ENCODE measurements at places on chromosomes 5 and 9.

DNA sequence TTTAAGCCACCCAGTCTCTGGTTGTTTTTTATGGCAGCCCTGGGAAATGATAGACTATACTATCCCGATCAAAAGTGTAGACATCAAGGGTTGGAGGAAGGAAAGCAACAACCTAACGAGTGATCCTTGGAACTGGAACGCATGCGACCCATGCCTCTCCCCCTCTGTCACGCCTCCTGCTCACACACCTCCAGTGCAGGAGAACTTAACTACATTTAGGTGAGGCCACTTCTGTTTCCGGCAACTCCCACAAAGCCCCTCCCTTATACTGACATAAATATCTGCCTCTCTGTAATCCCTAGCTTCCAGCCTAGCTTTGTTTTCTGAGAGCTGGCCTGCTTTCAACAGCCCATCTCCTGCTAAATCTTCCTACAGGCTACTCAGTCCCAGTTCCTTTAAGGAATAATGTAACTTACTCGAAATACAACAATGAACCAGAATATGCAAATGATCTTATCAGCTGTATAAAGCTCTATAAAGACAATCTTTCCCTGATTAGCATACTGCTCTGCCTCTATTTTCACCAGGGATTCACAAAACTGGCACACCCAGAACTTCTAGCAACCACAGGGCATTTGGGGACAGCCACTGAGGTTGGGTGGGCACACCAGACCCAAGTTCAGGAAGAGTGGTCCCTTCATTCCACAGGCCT, 73.9 kb downstream of the GABBR2 start:
- DNase-seq, result no peak

DNA sequence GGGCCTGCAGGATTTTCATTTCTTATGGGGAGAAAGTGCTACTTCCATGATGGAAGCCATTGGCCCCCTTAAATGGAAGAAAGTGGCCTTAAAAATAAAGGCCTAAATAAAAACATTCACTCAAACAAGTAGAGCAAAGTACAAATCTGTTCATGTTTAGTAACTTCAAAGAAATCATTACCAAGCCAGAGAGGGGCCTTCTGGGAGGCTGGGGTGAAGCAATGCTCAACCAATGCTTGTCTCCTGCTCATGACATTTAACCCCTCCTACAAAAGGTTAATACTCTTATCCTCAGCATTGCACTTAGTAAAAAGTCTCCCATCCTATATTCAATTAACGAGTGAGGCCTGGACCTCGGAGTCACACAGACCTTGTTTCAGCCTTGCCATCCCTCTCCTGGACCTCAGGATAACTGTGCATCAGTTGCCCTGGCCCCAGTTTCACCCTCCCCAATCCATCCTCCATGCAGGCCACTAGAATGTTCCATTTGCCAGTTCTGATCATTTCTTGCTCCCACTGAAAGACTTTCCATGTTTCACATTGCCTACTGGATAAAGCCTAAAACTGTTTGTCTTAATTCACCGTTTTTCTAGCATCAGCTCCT, 36.9 kb upstream of the ALDH1B1 start:
- no peak for DNase-seq

DNA sequence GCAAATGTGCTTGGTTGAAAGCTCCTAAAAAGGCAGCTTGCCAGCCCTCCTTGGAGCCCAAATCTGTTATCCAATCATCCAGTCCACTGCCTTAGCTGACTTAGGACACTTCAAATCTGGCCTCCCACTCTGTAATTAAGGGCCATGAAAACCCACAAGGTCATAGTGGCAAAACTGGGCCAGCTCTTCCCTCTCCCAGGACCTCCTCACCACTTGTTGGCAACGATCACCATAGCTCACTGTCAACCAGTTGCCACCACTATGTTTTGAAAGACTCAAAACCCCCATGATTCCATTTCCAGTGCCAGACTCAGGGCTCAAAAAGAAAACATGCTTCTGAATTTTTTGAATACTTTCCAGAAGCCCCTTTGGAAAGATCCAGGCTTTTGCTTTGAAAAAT, 107.5 kb downstream of the NREP start:
- DNase-seq, result no peak

GRCh38 chr5:134845852-134846640, at the start of gene C5orf24:
Gene C5orf24, plus strand, starts transcription at chr5:134845968. Its CDS starts 8,933 bp downstream, at chr5:134854901.
- peak; percentile 91 for DNase-seq

- DNase-seq, result no peak
Observed at GRCh38 chr5:151742870-151743294, 15.5 kb downstream of the ATOX1 start.

GRCh38 chr5:146703499-146703898, 175.1 kb downstream of the PPP2R2B start:
- no peak for DNase-seq

DNA sequence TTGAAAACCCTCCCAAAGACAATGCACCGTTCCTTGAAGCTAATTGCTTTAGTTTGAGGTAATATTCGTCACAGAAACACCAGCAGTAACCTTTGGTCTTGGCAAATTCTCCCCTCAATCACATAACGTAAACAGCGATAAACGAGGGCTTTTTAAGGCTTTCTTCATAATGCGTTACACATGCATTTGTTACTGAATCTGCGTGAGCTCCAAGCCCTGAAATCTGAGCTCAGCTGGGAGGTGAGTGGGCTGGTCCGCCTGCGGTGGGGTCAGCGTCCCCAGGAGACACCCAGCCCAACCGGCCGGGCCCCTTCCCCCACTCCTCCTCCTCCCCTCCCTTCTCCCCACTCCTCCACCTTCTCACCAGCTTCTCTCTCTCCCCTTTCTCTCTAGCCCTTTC, 91.1 kb downstream of the BARX1 start:
- DNase-seq, result no peak

GRCh38 chr9:99828054-99828416, 6.3 kb downstream of the NR4A3 start:
- DNase-seq, result no peak

- no peak for DNase-seq
Observed at GRCh38 chr9:134410071-134410834, 84.0 kb downstream of the RXRA start.

DNA sequence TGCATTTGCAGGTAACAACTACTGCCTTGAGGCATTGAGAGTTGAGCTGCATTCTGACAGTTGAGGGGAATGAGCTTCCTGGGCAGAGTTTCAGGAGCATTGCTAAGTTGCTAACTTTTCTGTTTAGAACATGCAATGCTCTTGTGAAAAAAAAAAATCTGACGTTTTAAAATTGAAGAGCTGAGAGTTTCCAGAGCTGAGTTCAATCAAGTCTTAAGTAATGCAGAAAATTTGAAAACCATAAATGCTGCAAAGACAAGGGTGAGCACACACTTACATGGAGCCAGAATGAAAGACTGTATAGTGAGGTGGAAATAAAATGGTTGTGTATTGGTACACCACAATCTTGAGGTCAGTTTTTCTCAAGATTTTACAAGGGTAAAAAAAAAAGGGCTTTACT, 166.0 kb downstream of the GABRB2 start:
- no peak for DNase-seq

- peak; percentile 52 for DNase-seq
Observed at GRCh38 chr9:97985058-97985861, 2.1 kb downstream of the ANP32B start.

- DNase-seq, result no peak
Observed at GRCh38 chr9:9792144-9792857, 820.5 kb downstream of the PTPRD start.

DNA sequence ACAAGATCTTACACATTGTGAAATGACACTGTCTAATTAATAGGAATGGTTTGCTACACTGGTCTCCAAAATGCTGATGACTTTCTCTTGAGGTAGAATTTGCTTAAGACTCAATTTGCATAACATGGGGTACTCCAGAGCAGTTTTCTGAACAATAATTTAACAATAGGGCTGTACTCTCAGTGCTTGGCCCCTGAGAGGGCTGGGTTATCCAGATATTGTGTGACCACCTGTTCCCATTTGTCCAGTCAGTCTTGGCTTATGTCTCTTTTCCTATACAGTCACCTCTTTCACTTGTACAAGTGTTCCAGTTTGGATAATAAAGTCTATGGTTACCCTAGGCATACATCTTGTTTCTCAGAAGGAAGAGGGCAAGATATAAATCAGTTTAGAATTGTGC, 17.9 kb downstream of the ZSWIM6 start:
- no peak for DNase-seq

DNA sequence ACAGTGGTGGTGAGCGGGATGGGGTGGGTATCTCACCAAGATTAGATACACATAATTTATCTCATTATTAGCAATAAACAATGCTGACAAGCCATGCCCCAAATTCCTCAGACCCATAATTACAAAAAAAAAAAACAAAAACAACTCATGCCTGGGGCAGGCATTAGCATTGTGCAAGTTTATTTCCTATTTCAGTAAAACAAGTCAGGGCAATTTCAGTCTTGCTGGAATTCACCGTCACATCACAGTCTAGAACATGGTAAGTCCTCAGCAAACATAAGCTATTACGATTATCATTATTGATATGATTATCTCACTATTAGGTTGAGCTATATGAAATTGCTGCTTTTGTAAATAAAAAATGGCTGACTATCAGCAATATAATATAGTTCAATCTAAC, 57.5 kb upstream of the GNAQ start:
- no peak for DNase-seq

DNA sequence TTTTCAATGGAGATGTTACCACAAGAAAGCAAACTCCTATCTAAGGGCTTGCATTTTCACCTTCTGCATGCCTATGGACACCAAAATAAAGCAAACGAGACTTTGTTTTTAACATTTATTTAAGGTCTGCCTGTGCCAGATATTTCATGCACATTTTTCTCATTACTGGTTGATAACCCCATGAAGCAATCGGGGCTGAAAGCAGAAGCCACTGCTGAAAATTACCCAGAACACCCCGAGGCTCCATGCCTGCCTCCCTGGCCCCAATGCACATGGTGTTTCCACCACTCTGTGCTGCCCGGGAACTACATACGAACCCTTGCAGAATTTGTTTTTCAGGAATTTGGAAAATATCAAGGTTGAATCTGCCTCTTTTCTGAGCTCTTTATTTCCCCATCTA, 240.1 kb downstream of the NR2F1-AS1 start:
- DNase-seq, result no peak

- DNase-seq, result no peak
Observed at GRCh38 chr5:505951-506525, 18.2 kb downstream of the SLC9A3 start.

DNA sequence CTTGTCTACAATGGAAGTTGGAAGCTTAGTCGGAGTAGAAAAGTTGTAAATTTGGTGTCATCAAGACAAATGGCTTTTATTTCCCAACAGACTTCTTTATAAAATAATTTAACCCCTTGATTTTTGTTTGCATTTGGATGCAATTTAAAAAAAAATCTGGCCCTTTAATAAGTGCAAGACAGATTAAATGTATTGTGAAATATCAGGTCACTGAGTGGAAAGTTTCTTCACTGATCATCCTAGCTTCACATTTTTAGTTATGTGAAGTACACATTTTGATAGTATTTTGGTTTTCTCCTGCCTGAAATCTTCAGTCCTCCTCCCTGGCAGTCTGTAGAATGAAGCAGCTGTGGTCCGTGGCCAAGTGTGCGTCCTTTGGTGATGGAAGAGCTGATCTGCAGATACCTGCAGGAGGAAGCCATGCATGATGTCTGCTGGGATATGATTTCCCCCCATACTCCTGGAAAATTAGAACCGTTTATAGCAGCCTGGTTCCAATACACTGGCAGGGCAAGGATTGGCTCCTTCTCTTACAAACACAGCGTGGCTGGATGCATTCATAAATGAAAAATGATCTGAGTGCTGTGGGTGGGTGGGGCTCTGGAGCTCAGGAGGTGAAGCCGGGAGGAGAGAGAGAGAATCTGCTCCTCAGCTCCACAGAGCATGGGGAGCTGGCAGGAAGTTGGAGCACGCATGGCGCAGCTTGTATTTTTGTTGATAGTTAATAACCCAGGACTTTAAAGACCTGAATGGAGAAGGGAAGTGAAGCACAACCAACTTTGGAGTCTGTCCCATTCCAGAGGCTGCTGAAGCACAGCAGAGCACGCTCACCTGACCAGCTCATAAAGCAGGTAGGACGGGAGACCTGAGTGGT, 238.4 kb downstream of the GOLPH3 start:
- DNase-seq, result no peak

GRCh38 chr9:125632321-125633115, 74.5 kb downstream of the MAPKAP1 start:
- no peak for DNase-seq

All from CD4-positive, CD25-positive, alpha-beta regulatory T cell (primary cell).